ENCODE measurements at places on chromosomes 2 and 18.

DNA sequence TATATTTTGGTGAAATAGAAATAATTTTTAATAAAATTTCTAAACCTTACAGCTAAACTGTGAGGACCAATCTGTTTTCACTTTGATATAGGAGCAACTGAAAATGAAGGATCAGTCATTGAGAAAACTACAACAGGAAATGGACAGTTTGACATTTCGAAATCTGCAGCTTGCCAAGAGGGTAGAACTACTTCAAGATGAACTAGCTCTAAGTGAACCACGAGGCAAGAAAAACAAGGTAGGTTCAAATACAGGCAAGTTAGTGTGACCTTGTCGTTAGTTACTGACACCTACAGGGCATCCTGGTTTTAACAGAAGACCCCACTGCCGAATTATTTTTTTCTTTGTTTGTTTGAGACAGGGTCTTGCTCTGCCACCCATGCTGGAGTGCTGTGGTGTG, 75.5 kb upstream of the STON1 start:
- DNase-seq, result no peak

- no peak for DNase-seq
Measured at GRCh38 chr2:222769941-222770340, 90.9 kb upstream of the ACSL3 start.

GRCh38 chr2:171835386-171835785, 58.7 kb downstream of the SLC25A12 start:
- no peak for DNase-seq

- DNase-seq, result peak; percentile 50
Measured at GRCh38 chr2:240925568-240926515, 19.7 kb downstream of the CROCC2 start.

DNA sequence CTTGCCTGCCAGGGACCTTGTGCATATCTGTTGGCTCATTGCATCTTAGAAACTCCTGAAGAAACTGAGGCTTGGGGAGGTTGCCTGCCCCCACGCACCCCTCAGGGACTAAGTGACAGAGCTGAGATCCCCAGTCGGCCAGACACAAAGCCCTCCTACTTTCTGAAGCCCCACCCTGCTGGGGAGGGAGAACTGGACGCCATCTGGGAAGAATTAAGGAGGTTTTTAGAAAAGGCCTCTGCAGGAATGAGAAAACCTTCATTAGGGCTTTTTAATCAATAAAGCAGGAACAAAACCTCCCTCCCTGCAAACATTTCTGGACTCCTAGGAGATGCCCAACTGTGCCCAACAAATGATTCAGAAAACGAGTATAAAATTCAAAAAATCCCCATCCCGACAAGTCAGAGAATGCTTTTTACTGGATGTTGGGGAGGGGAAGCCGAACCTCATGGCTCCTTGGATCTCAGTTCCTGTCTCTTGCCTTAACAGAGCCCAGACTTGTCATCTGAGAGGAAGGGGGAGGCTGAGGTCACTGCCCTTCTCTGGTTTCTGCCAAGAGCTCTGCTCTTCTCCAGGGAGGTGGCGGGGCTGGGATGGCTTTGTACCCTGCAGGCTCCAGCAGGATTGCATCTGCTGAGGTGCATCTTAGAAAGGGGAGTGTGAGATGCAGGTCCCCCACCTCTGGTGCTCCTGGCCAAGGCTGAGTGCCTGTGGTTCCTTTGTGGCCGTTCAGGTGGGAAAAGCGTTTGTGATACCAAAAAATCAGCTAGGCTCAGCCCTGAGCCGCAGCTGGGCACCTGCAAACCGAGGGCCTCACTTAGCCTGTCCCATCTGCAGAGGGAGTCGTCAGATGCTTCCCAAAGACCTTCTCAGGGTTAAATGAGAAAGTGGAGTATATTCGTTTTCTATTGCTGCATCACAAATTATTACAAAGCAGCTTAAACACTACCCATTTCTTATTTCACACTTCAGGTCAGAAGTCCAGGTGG, 142.4 kb downstream of the ZFP36L2 start:
- DNase-seq, result peak; percentile 96

DNA sequence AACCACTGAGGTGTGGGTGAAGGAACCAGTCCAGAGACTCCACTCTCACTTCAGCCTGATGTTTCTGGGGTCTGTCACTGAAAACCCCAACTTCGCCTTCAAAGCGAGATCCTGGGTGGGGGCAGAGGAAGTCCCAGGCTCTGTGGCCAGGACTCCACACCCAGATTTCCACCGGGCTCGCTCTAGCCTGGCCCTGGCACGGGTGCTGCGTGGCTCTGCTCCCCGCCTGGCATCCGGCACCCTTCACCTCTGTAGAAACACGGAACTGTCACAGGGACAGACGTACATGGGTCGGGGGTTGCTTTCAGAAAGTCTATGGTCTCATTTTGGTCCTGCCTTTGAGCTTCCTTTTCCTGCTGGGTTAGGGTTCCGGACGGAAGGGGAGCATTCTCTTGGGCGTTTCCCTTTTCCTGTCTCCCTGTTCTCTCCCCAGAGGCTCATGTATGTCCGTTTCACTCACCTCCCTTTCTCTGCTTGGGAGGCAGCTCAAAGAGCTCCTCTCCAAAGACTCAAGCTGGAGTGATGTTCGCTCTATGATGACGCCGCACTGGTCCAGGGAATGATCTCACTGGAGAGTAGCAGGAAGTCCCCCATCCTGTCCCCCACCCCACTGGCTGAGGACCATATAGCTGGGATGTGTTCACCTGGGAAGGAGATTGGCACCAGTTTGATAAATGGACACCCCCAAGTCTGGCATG, 41.5 kb downstream of the ODC1 start:
- DNase-seq, result no peak

- DNase-seq, result peak; percentile 70
Measured at GRCh38 chr2:106192752-106193689, 1.1 kb downstream of the UXS1 start.

Measured in islet precursor cell (in vitro differentiated cells).